DMS 273 treated with DMSO at 0.1 percent for 48 hours (cell line): ENCODE measurements at places on chromosomes 3 and 15.

DNA sequence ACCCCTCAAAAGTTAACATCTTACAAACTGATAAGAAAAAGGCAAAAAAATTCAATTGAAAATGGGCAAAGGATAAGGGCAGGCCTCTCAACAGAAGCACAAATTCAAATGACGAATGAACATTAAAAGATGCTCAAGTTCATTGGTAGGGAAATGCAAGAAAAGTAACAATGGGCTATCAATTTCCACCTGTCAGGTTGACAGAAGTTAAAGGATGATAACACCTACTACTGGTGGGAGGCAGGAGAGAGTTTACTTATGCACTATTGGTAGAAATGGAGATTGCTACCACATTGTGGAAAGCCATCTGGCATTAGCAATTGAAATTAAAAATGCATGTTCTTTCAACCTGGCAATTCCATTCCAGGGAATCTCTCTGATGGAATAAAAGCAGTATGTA is 35.6 kb upstream of the TNFAIP8L3 start:
- no peak for DNase-seq

- no peak for DNase-seq
Observed at GRCh38 chr15:60648928-60649679, 170.2 kb upstream of the ICE2 start.

DNA sequence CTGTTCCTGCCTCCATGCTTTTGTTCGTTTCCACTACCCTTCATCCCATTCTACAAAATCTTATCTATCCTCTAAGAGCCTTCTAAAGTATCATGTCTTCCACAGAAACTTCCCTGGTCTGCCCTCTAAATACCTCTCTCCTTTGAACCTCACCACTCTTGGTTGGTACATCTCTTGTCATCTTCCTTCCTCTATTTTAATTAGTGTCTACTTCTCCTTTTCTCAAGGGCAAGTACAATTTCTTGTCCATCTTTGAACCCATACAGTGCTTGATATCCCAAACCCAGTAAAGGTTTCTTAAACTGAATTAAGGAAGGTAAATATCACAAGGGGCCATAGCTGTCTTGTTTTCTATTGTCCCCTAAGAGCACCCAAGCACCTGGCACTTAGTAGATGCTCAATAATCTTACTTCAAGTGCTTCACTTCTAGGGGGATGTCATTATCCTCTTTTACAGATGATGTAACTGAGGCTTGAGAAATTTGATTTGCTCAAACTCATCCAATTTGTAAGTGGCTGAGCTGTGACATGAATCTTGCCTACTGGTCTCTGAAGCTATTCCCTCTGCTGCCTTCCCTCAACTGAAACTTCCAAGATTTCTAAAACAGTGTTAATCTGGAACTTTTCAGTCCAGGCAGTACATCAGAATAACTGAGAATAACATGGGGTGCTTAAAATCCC is 2.6 kb upstream of the DAPK2 start:
- DNase-seq: no peak

- peak; percentile 82 for DNase-seq
Observed at GRCh38 chr3:85783291-85783690, 824.5 kb downstream of the CADM2 start.

DNA sequence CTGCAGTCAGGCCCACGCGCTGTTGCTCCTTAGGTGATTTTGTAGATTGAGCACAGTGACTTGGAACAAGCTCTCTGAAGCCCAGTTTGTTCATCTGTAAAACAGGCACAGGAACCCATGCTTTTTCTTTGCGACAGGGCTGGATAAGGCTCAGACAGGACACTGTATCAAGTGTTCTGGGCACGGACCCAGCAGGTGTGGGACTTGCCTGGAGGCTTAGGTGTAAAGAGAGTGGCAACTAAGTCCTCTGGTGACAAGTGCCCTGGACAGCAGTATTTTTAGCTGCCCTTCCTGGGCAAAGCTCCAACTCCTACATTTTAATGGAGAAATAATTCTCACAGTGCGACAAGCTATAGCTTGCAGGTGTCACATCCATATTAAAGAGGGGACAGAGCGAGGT is 32.2 kb downstream of the CD276 start:
- no peak for DNase-seq

GRCh38 chr3:51802106-51802703 is 23.2 kb upstream of the IQCF6 start:
- no peak for DNase-seq

GRCh38 chr15:98778960-98779359 is 130.6 kb downstream of the IGF1R start:
- DNase-seq: no peak

- no peak for DNase-seq
Observed at GRCh38 chr15:66405615-66406014, 18.9 kb downstream of the MAP2K1 start.

- no peak for DNase-seq
Observed at GRCh38 chr3:72065236-72065635, 280.3 kb upstream of the PROK2 start.

DNA sequence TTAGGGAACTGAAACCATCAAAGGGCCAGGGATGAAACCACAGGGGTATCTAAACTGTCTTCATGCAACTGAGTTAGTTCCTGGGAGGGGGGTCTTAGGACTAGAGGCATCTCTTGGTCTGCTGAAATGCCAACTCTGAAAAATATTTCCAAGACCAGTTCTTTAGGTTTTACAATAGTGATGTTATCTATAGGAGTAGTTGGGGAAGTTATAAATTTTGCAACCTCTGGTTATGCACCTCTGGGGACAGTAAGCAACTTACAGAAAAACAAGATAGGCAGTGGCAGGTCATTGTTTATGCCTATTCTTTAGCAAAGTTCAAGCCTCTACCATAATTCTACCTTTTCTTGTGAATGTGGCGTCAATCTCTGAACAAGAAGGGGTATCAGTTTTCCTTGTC is 60.5 kb upstream of the MINAR1 start:
- no peak for DNase-seq

- DNase-seq: no peak
Observed at GRCh38 chr3:50269977-50270413, 1.0 kb downstream of the SEMA3B start.

DNA sequence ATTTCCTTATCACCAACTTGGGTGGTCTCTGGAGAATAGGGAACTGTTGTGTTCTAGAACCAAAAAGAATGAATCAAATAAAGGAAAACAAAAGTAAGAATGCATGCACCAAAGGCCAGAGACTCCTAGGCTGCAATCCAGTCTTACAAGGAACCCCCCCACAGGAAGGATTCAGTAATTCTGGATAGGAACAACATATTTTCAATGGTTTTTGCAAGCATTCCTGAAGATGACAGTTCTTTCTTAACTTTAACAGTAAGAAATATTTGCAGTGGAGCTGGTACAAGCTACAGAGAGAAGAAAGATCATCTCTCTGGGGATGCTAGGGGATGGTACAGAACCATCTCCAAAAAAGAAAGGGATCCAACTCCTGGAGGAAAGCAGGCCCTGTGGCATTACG is 116.2 kb upstream of the CHRM5 start:
- DNase-seq: no peak

DNA sequence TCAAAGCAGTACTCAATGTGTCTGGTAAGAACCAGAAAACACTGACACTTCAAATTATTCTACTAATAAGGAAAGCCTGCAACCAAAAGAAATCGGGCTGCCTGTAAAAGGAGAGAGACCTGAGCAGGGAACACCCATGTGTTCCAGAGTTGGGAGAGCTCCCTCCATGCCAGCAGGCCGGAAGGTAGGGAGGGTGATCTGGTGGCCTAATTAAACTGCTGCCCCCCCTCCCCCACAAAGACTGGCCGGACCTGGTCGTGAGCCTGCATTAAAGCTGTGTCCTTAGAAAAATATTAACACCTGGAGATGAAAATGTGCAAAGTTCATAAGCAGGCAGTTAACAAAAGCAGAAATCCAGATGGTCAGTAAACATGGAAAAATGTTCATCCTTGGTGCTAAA is 170.6 kb upstream of the BHLHE40 start:
- DNase-seq: no peak

GRCh38 chr3:9808345-9809037 is 1.6 kb upstream of the TTLL3 start:
- no peak for DNase-seq
